Non-pigmented ciliary epithelial cell (primary cell): ENCODE measurements at places on chromosomes 7 and 10.
A peak's percentile ranks its signal among the peaks of the same experiment; 100 is the strongest.

- no peak for DNase-seq
Observed at GRCh38 chr10:125015356-125015944, 73.5 kb downstream of the ZRANB1 start.

DNA sequence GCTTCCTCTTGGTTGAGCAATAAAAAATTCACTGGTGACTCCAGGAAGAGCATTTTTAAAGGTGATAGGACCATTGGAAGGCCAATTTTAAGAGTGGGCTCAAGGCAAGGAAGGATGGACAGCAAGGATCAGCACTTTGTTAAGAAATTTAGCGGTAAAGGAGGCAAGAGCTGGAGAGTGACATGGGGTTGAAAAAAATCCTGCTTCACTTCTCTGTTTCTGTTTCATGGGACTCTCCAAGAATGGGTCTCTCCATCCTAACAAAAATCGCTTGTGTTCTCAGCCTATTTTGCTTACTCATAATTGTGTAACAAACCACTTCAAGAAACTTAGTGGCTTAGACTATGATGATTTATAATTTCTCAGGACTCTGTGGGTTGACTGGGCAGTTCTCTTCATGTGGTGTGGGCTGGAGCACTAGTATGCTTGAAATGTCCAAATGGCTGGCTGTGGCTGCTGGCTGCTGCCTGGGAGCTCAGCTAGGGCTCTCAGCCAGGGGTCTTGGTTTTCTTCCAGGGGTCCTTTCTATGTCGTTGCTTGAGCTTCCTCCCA is 59.8 kb upstream of the ZNRF2 start:
- DNase-seq = peak; percentile 49

DNA sequence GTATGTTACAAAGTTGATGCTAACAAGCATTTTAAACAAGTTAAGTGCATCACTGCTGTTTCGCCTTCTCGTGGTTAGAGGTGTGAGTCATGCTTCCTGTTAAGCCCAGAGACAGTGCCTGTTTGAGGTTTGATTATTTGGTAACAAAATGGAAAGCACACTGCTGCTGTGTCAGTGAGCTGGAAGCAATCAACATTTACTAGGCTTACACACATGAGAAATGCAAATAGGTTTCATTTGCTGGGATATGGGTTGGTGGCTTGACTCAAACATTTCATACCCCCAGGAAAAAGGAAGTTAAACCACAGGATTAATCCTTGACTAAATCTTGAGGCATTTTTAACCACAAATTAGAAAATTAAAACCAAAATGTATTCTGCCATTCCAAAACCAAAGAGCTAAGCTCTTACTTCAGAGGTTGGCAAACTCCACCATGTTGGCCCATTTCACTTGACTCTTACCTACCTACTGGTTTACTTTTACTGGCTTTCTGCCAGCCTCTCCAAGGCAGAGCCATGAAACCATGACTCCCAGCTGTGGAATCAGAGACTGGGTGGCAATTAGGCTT is 139.2 kb downstream of the ETV1 start:
- DNase-seq = peak; percentile 99

- no peak for DNase-seq
Observed at GRCh38 chr7:8613191-8613590, 179.8 kb downstream of the NXPH1 start.

- DNase-seq = no peak
Observed at GRCh38 chr7:75064801-75065200, 8.8 kb downstream of the RCC1L start.

- no peak for DNase-seq
Observed at GRCh38 chr10:43118631-43119415, 19.4 kb upstream of the CSGALNACT2 start.

DNA sequence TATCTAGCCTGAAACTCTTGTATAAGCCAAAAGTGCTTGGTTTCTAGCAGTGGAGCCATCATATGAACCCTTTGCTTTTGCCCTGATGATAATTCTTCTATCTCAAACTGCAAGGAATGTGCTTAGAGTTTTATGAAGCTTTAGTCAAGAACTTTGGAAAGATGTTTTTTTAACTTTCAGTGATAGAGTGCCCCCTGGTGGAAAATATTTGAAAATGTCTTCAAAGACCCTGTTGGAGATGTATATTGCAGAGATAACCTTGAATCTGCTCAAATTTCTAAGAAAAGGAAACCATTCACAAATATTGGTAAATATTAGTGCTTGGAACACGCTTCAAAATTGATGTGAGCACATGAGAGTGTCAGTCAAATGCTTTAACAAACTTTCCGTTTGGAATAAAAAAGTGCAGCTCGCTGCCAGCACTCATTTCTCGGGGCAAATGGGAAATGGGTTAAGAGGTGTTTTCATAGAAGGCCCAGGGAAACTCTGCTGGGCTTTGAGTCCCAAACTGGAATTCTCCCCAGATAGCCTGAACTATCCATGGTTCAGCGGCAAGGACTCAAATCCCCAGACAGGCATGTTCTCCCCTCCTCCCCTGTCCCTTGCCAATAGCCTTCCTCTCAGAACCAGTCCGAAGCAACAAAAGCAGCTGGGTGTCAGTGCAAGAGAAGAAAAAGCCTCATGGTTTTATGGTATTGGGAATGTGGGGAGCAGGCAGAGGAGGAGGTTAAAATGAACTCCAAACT is 129.3 kb downstream of the MYOF start:
- no peak for DNase-seq

DNA sequence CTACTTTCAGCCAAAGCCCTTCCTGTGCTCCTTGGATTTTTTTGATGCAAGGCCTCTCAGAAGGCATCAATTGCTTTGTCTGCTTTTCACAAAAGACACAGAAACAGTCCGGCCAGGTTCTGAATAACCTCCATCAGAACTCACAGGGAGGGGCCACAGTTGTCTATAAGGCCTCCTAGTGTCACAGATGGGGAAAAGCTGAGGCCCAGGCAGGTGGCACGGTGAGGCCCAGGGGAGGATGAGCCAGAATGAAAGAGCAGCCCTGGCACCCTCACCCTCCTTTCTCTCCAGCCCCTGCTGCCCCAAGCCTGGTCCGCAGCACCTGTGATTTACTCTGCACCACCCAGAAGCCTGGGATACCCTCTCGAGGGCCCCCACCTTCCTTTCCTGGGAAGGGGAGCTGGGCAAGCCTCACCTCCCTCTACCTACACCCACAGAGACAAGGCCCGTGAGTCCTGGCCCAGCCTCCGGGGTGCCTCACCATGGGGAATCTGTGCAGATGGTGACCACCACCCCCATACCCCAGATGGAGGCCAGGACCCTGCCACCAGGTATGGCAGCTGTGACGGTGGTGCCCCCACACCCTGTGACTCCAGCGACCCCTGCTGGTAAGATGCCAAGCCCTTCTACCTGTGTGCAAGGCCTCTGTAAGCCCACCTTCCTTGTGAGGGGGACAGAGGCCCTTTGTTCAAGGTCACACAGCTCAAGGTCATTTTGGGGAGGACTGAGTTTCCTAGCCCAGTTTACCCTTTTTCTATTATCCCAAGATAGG is 26.2 kb upstream of the ZNF467 start:
- DNase-seq = no peak

DNA sequence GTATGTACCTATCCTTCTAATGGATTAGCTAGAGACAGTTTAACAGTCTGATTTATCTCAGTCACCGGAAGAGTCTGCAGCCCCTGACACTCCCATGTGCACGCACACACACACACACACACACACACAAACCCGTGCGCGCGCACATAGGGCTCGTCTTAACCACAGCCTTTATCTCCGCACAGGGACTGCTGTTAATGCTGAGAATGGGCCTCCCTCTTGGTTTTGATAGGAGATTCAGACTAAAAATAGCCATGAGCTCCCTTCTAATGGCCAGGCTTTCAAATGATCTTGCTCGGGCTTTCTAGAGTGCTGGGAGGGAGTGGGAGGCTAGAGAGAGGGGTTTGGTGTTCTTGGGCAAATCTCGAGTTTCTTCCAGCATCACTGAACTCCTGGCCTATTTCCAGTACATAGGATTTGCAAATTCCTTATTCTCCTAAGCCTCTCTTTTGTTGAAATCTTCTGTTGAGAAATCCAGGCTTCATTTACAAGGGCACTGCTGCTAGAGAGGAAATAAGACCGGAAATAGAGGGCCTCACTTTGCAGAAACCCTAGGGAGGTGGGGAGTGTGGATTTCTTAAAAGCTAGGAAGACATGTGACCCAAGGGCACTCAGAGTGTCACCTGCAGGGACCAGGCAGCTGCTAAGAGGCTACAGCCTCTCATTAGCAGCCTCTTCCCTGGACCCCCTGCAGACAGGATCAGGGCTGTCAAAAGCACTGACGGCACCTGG is 2.4 kb downstream of the TMEM72 start:
- no peak for DNase-seq

GRCh38 chr10:35545878-35546590 is 59.1 kb upstream of the GJD4 start:
- DNase-seq = no peak

GRCh38 chr7:356691-357462 is 66.9 kb downstream of the FOXL3 start:
- DNase-seq = no peak

DNA sequence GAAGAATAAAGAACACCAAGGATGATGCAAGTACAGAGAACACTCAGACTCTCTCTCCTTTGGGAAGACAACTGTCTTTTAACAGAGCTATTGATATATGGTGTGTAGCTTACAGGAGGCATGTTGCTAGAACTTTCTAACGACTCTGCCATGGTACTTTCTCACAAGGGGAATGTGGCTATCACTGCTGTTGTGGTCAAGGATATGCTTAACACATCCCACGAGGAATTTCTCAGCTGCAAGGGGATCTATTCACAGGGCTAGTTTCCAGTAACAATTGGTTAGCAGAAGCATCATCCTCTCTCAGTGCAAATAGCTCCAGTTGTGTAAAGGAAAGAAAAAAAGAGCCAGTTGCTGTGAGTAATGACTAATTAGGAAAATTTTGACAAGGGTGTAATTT is 826.0 kb downstream of the SORCS1 start:
- DNase-seq = peak; percentile 10

DNA sequence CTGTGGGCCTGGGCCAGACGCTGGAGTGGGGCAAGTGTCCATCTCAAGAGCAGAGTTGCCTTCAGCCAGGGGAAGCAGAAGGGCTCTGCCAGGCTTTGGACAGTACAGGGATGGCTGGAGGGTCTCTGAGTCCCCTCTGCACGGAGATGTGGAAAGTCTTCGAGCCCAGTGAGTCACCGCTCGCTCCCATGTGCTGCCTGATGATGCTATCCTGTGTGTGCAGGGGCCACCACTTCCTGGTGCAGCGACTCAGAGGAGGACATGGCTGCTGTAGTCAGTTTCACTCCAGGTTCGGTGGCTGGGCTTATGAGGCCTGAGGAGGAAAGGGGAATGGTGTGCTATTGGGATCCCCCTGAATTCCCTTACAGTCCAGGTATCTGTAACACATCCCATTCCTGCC is 6.0 kb downstream of the ADCYAP1R1 start:
- no peak for DNase-seq

DNA sequence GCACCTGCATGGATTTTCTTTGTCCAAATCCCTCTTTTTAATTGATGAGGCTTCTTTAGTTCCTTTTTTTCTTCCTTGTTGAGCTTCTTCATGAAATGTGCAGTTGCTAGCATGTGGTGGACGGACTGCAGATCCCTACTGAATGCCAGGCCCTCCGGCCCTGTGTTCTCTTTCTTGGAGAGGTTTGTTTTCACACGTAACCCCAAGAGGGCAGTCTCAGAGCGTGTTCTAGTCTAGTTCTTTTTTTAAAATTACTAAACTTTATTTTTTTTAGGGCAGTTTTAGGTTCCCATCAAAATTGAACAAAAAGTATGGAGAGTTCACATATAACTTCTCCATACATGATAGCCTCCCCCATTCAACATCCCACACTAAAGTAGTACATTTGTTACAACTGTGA is 190.0 kb downstream of the CFTR start:
- no peak for DNase-seq

DNA sequence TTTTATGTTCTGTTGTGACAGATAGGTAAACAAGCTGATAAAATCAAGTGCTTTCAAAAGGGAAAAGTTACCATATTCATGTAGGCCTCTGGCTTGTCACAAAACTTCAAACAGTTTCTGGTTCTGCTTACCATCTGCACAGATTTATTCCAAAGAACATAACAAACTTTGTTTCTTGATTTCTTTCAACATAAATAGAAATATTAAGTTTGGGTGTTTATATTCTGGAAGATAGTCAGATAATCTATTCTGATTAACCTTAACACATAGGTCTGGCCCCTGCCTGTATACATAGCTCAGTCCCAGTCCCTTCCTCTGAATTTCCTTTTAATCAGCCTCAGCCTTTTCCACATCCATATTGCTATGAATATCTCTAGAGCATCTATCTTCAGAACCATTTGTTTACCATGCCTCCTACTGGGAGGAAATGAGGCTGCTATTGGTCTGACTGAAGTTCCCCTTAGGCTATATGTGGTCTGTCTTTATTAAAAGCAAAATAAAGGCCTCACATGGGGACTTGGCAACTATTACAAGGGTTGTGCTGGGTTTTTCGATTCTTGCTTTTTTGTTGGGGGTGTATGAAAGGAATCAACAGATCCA is 319.0 kb downstream of the HPSE2 start:
- no peak for DNase-seq

- DNase-seq = no peak
Observed at GRCh38 chr10:86294346-86295265, 72.0 kb downstream of the GRID1 start.

DNA sequence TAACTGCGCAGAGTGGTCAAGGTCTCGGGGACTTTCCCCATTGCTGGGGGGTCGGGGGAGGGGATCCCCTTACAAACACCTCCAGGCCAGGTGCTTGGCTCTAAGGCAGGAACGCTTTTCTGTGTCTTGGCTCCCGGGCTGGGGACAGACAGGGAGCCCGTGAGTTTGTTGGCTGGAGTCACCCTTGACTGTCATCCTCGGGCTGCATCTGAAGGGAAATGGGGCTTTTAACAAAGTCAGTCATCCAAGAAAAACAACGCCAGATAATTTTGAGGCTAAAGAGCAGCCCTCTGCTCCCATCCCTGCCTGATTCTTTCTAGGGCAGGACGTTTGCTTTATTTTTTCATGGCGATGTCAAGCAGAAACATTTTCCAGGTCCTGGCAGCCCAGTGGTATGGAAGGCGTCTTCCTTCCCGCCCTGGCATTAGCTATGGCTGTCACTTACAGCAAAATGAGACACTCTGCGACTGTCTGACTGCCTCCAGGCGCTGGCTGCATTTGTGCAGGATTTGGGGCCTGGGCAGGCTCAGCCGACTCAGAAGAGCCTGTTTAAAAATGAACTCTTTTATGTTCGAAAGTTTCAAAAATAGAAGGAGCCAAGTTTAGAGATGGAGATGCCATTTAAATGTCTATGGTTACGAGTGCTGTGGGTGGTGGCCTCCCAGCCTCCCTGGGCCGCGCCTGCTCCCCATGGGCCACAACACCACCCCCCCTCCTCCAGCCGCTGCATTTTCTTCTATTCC is 54.7 kb upstream of the TNS3 start:
- DNase-seq = no peak

DNA sequence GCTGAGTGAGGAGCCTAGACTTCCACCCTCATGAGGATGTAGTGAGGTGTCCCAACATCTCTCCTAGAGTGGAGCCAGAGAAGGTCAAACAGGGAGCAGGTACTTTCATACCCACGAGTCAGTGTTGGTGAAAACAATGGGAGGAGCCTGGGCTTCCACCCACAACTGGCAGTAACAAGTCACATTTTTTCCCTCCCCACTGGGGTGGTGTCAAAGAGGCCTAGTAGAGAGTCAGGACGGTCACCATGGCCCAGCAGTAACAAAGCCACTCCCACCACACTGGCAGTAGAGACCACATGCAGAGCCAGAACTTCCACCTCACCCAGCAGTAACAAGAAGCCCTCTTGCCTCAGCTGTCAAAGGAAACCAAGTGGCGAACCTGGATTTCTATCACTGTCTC is 280.2 kb upstream of the IMMP2L start:
- no peak for DNase-seq

GRCh38 chr10:35353805-35354204 is 17.5 kb downstream of the CCNY start:
- DNase-seq = no peak
